Activated CD4-positive, alpha-beta T cell treated with anti-CD3 and anti-CD28 coated beads for 36 hours (primary cell): ENCODE measurements at places on chromosomes 6 and 20. TPM values are rescaled to one million over a fixed set of nuclear protein-coding genes. Genes with fewer than 3 reads are reported as not detected.

GRCh38 chr20:7702141-7702540 lies 238.1 kb downstream of the HAO1 start:
- DNase-seq: no peak

DNA sequence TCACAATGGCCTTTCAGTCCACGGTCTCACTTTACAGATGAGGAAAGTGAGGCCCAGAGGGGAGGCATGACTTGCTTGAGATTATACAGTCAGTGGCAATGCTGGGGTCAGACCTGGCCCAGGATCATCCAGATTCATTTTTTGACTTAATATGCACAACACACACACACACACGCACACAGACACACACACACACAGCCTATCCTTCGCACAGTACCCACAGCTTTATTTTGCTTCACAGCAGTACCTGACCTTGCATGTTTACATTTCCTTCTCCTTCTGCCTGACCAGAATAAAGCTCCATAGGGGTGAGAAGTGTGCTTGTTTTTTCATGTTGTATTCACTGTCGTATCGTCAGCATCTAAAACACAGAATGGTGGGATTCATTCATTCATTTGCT lies 79.8 kb downstream of the VEGFA start:
- DNase-seq: no peak

GRCh38 chr6:45365036-45365435 lies 12.7 kb downstream of the SUPT3H start:
- DNase-seq: no peak

GRCh38 chr20:14561741-14562221 lies 224.4 kb upstream of the FLRT3 start:
- DNase-seq: no peak

GRCh38 chr20:18011951-18012645 lies 43.3 kb downstream of the MGME1 start:
- no peak for DNase-seq

DNA sequence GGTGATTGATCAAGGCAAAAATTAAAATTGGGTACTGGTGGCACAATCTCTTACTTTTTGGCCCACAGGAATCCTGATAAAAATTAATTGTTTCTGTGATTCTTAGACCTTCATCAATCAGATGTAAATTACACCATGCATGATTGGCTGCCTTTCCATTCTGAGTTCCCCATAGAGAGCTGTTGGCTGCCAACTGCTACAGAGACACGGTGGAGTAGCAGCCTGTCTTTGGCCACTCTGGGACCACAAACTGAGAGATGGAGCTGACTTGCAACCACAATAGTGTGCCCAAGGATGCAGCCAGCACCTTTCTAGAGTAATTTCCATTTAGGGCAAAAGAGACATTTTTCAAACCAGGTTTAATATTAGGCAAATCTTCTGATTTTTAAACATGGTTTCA lies 274.3 kb upstream of the MMS22L start:
- DNase-seq: no peak

DNA sequence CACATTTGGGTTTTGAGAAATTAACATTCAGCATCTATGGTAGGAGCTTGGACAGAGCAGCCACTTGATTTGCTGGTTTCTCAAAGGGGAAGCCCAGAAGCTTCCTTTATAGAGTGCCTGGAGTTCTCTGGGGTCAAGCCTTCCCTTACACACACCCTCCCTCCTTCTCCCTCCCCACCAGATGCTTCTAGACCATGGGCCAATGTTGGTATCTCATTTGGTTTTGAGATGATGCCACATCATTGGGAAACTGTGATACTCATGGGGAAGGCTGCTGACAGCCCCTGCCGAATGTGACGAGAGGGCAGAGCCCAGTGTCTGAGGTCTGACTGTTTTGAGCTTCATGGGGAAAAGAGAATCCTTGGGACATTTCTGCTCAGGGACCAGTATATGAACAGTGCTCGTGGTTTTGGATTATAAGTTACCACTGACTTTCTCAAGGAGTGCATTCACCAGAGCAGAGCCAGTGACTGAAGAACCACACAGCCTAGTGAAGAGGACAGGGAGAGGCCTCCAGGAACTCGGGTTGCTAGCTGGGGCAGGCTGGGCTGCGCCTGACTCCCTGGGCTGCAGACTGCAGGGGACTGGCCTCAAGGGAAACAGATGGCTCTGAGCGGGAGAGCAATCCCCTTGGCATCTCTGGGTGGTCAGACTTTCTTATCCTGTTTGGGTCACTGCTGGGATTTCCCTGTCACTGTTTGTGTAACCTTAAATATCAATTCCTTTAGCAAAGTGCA lies 46.4 kb upstream of the CST5 start:
- DNase-seq: no peak

- no peak for DNase-seq
Measured at GRCh38 chr20:40668449-40669228, 20.4 kb downstream of the MAFB start.

DNA sequence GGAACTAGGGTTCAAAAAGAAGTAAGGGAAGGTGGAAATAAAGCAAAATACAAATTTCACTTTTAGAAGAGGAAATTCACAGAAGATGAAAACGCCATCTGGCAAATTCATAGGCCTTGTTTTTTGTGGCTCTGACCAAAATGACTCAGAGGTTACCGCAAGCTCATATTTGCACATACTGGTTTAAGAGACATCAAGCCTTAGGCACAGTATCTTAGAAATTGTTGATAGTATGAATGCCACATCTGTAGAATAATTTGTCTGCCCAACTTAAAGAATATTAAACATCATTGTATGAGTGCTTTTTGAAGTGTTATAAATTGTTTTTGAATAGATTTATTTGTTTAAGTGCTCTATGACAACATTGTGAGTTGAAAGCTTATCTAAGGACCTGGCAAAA lies 10.6 kb downstream of the TAAR1 start:
- peak; percentile 30 for DNase-seq

- no peak for DNase-seq
Measured at GRCh38 chr6:139686308-139686707, 311.9 kb upstream of the CITED2 start.

DNA sequence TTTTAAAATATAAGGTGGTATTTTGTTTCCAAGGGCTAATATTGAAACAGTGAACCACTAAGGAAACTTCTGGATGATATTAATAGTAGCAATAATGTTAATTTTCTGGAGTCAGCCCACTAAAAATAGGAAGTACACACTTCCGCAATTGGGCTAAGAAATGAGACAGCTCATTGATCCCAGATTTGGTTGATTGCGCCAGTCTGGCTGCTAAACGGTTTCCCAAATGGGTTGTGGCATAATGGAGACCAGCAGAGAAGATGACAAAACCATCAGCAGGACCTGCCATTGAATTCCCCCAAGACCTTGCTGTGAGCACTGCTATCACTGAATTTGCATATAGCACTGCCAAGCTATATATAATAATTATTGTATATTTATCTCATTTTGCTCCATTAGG lies 71.2 kb upstream of the SGK1 start:
- no peak for DNase-seq

DNA sequence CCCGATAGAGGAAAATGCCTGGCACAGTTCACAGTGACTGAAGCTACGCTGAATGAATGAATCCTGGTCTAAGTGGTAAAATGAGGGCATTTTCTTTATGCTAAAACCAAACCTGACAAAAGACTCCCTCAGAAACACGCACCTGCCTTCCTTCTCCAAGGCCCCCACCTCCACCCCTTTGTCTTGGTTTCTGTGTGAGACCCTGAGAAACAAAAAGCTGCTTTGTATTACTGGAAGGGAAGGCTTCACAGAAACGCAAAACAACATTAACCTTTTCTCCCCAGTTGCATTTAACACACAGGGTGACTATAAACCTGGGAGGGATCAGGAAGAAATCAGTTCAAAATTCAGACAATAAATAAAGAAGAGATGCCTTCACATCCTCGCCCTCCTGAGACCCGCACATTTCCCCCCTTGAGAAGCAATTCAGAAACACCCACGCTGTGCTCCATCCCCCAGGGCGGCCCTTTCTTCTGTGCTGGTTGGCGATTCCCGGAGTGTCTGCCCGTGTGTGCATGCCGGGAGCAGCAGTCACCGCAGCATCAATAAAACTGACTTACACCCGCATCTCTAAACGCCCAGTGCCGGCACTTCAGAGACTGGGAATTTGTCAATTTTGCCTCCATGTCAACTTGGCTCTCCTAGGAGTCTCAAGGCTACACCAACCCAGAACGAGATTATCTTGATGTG lies 67.2 kb upstream of the TRAF3IP2 start:
- no peak for DNase-seq

GRCh38 chr20:62536871-62537401 lies 61.1 kb upstream of the GATA5 start:
- no peak for DNase-seq

DNA sequence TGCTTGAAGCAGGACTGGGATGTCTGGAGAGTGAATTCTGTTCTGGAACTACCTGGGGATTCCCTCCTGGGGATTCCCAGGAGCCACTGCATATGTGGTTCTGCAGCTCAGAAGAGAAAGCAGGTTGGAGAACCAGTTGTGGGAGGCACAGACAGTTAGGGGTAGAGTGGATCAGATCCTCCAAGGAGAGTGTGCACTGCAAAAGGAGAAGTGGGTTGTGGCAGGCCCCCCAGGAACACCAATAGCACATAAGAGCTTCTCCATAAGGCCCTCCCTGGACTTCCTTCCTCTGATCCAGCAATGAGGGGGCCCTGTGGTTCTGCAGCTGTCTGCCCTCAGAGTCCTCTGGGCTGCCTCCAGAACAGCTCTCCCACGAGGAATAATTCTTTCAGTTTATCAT lies 369.2 kb upstream of the CNR1 start:
- no peak for DNase-seq

GRCh38 chr6:46964716-46965519 lies 43.2 kb upstream of the ADGRF5 start:
- no peak for DNase-seq

- no peak for DNase-seq
Measured at GRCh38 chr6:134880487-134881190, 69.3 kb downstream of the ALDH8A1 start.

- DNase-seq: no peak
Measured at GRCh38 chr20:35226126-35226883, at the start of gene MMP24. Gene MMP24, plus strand, starts transcription at chr20:35226690. Its CDS starts 49 bp downstream, at chr20:35226739.

GRCh38 chr20:61924858-61925554 lies 140.7 kb downstream of the TAF4 start:
- DNase-seq: no peak

GRCh38 chr6:54291738-54292137 lies 16.5 kb upstream of the TINAG start:
- DNase-seq: no peak

DNA sequence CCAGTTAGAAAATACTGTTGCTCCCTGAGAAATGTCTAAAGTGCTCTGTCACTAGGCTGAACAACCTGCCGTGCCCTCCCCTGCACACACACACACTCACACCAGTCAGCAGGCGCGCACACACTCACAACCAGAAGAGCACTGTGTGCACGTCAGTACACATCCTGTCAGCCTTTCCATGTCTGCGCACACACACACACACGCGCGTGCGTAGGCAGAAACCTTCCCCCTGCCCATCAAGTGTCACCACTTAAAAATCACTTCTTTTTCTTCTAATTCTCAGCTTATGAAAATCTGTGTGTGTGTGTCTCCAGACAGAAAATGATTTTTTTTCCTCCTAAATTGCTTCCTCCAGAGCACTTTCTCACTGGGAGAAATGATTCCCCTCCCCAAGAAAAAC lies 100.3 kb downstream of the EDN3 start:
- peak; percentile 78 for DNase-seq

DNA sequence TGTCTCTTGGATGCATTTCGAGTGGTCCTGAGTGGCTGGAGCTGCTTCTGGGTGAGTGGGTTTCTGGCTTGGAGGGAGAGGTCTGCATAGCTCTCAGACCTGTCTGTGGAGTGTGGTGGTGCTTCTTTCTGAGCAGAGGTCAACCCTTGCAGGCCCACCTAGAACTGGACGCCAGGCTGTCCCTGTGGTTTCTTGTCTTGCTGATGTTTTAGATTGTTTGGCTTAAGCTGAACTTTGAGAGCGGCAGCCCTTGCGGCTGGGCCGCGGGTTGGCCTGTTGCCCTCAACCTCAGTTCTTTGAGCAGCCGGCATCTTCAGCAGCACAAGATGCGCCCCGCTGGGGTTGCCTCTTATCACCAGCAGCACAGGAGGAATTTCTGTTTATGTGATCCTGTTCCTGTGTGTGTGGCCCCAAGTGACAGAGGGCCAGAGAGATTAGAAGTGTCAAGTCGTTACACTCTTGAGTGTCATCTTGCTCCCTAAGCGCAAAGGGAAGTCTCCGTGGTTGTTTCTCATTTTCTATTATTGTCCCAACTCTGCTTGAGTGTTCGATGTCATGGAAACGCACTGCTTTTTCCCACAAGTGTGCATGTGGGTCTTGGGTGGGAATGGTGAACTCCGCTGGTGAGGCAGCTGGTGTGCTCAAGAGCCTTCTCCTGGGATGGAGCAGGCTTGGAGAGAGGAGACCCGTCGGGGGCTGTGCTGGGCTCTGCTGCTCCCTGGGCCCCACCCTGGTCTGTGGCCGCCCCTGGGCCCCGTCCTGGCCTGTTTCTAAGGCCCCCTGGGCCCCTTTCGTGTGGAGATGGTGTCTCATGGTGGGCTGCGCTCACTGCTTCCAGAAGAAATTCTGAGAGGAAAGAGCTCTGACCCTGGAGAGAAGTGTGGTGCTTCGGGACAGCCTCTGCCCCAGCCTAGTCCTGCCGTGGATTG lies 20.1 kb upstream of the SLC22A1 start:
- DNase-seq: no peak

DNA sequence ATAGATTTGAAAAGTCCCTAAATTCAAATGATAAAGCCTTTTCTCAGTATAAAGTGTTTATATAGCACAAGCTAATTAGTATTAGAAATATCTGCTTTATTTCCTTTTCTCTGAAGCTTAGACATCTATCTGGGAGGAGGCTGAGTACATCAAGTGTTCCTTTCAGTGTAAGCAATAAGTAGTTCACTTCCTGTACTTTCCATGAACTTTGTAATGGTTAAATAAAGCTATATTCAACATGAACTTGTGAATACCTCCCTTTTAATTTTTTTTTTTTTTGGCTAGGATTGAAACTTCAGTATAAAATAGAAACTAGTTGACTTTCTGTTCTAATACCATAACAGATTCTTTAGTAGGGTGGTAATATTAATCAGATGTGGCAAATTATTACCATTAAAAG lies 190.9 kb downstream of the CENPW start:
- no peak for DNase-seq

The COL12A1 gene
- 0.02 TPM for total RNA-seq

The RPS18 gene
- 2,706 TPM for total RNA-seq

The DDO gene
- not detected for total RNA-seq

The SMLR1 gene
- not detected for total RNA-seq

The WFDC2 gene
- total RNA-seq: 0.56 TPM

The COL19A1 gene
- total RNA-seq: not detected

The SNAP25 gene
- total RNA-seq: 0.27 TPM

The PHACTR3 gene
- not detected for total RNA-seq

The LYRM2 gene
- 27.9 TPM for total RNA-seq

The TMEM244 gene
- total RNA-seq: not detected

The HSPA1L gene
- total RNA-seq: 2.2 TPM

The MLN gene
- not detected for total RNA-seq

The EMILIN3 gene
- total RNA-seq: 0.05 TPM

The BIRC7 gene
- 0.14 TPM for total RNA-seq

The LGSN gene
- not detected for total RNA-seq
